ENCODE measurements at places on chromosomes 6 and 20.

- peaks cover 7% of the 10 kb centered on the region for H3K4me1 ChIP-seq
- no peaks in the 10 kb centered on the region for H3K36me3 ChIP-seq
Measured at GRCh38 chr6:34697544-34697836, 923 bp upstream of the ILRUN start.

GRCh38 chr6:28880894-28881780, 42.6 kb downstream of the TRIM27 start:
- no peak overlapping the region for H3K27ac ChIP-seq
- no peaks in the 10 kb centered on the region for H3K27me3 ChIP-seq
- H3K4me1 ChIP-seq: no peaks in the 10 kb centered on the region
- DNase-seq: peak; percentile 78
- H3K4me3 ChIP-seq: peak overlapping the region; percentile 72
- H3K36me3 ChIP-seq: no peaks in the 10 kb centered on the region

GRCh38 chr6:31351401-31352309, 5.3 kb downstream of the HLA-B start:
- H3K36me3 ChIP-seq: no peaks in the 10 kb centered on the region
- no peak overlapping the region for H3K4me3 ChIP-seq
- H3K27me3 ChIP-seq: peaks cover 16% of the 10 kb centered on the region
- no peaks in the 10 kb centered on the region for H3K4me1 ChIP-seq
- H3K27ac ChIP-seq: no peak overlapping the region
- DNase-seq: no peak

DNA sequence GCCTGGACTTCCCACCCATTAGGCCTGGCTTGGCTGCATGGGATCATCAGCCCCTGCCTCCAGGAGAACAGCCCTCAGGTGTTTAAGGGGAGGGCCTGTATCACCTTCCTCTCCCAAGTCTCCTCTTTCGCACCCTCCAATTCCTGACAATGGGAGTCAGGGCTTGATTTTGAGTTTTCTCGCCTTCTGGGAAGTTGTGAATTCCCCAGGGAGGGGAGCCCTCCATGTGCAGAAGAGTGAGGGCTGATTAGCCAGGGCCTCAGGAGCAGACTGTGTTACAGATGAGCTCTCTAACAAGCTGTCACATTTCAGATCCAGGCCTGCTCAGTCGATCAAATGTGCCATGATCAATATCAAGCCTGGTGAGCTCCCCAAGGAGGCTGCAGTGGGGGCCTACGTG, 42.4 kb downstream of the CNBD2 start:
- peak; percentile 28 for DNase-seq
- no peak overlapping the region for H3K4me3 ChIP-seq
- peaks cover 11% of the 10 kb centered on the region for H3K4me1 ChIP-seq
- H3K36me3 ChIP-seq: no peaks in the 10 kb centered on the region

DNA sequence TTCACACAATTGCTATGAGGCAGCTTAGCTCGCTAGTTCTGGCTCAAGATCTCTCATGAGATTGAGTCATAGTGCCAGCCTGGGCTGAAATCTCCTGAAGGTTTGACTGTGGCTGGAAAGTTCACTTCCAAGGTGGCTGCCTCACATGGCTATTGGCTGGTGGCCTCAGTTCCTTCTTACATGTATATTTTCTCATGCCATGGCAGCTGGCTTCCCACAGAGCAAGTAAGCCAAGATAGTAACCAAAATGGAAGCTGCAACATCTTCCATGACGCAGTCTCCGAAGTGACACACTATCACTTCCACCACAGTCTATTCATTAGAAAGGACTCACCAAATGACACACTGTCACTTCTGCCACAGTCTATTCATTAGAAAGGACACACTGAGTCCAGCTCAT, 160.4 kb upstream of the PRDM1 start:
- H3K4me1 ChIP-seq: no peaks in the 10 kb centered on the region
- H3K27me3 ChIP-seq: no peaks in the 10 kb centered on the region
- no peak overlapping the region for H3K27ac ChIP-seq

DNA sequence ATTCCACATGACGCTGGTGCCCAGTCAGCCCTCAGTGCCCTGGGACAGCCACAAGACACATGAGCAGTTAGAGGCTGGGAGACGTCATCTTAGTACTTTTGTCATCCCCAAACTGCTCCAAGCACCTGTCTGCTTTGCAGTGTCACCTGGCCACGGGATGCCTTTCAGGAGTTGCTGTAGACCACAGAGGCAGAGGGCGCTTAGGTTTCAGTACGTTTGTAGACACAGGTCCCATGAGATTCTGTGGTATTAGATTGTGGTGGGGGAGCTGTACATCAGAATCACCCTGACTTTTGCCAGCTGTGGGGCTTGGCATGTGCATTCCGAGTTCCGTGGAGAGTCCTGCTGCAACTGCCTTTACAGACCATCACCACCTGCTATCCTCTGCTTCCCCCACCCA, 16.7 kb downstream of the MAVS start:
- DNase-seq: no peak
- no peaks in the 10 kb centered on the region for H3K27me3 ChIP-seq
- no peak overlapping the region for H3K4me3 ChIP-seq
- no peak overlapping the region for H3K27ac ChIP-seq
- peaks cover 7% of the 10 kb centered on the region for H3K36me3 ChIP-seq

DNA sequence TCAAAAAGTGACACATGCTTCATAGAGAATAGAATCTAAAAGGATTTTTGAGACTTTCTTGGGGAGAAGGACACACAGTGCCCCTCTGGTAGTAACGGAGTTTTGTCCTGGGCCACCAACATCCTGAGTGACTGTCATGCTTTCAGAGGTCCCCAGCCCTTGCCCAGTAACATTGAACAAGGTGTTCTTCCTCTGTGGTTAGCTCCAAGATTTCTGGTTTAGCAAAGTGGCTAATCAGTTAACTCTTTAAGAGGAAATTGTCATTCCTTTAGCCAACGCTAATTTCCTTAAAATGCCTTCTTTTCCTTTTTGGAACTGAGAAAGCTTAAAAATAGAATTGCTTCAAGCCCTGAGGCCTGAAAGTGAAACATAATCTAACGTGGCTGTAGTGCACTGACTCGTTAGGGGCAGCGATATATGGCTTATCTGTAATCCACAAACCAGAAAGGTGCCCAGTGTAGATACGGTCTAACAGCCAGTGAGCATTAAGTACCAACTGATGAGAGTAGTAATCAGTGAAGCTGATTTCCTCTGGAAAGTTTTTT, 7.8 kb downstream of the E2F3 start:
- H3K27me3 ChIP-seq: no peaks in the 10 kb centered on the region
- no peak for DNase-seq
- no peak overlapping the region for H3K4me3 ChIP-seq
- no peak overlapping the region for H3K27ac ChIP-seq
- H3K36me3 ChIP-seq: no peaks in the 10 kb centered on the region
- H3K4me1 ChIP-seq: no peaks in the 10 kb centered on the region

DNA sequence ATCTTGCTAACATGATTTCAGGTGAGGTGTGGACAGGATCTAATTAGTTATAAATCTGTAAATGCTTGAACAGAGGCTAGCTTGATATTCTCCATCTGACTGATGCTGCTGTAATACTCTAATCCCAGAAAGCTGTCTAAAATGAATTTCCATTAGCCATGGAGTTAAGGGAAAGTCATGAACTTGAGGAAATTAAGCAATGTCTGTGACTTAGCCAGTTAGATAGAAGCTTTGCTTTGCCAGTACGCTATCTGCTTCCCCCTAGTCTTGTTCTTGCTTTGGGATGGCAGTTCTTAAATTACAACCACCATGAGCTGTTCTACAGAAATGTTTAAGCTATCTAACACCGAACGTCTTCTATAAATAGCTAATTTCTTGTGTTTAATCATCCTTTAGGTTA, 195.7 kb downstream of the PRL start:
- no peak overlapping the region for H3K27ac ChIP-seq
- no peaks in the 10 kb centered on the region for H3K27me3 ChIP-seq
- no peak for DNase-seq
- no peaks in the 10 kb centered on the region for H3K36me3 ChIP-seq
- no peak overlapping the region for H3K4me3 ChIP-seq

GRCh38 chr6:16344756-16345155, 106.4 kb downstream of the GMPR start:
- no peak overlapping the region for H3K27ac ChIP-seq
- H3K4me3 ChIP-seq: no peak overlapping the region
- H3K4me1 ChIP-seq: peaks cover 14% of the 10 kb centered on the region
- no peak for DNase-seq

DNA sequence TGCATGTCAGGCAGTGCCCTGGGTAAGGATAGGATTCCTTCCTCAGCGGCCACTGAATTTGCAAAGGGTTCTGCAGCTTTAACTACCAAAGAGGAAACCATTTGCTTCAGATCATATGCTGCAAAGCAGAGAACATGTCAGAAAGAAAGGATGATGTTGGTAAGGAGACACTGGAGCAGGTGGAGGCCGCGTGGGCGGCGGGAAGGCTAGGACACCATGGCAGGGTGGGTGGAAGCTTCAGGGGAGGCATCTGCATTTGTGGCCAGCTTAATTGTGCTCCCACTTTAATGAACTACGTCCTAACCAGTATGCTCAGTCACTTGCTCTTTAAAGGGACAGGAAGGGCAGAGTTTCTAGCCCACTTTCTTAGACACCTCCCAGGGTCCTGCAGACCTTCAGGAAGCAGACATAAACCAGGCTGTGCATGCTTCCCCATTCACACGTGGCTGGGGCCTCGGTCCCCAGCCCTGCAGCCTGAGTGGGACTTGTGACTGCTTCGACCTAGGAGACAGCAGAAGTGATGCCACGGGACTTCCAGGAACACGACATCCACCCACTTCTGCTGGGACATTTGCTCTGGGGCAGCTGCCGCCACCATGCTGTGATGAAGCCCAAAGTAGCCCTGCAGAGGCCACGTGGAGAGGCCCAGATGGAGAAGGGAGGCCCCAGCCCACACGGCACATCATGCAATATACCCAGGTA, 76.1 kb downstream of the GINS1 start:
- DNase-seq: no peak
- no peaks in the 10 kb centered on the region for H3K27me3 ChIP-seq
- no peak overlapping the region for H3K27ac ChIP-seq
- no peaks in the 10 kb centered on the region for H3K4me1 ChIP-seq

- H3K36me3 ChIP-seq: peaks cover 15% of the 10 kb centered on the region
- no peaks in the 10 kb centered on the region for H3K27me3 ChIP-seq
- H3K4me3 ChIP-seq: peak overlapping the region; percentile 95
Measured at GRCh38 chr6:63572747-63573075, 431 bp downstream of the LOC128125822 start.

GRCh38 chr6:103715269-103715668, 1144.5 kb downstream of the HACE1 start:
- no peaks in the 10 kb centered on the region for H3K36me3 ChIP-seq
- no peak overlapping the region for H3K4me3 ChIP-seq
- H3K4me1 ChIP-seq: peaks cover 5% of the 10 kb centered on the region
- no peaks in the 10 kb centered on the region for H3K27me3 ChIP-seq

DNA sequence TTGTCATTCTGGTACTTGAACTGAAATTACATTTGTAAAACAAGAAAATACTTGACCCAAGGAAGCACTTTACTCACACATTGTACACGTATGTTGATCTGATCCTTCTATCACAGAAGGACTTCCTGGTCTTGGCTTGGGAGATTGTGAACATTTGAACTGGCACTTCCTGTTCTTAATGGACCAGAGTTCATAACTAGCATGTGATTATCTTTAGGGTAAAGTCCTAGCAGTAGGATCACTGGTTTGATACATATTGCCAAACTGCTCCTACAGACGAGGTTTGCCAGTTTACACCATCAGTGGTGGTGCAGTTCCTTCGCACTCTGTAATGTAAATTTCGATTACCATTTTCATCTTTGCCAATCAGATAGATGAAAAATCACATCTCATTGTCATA, 12.7 kb downstream of the HECA start:
- no peaks in the 10 kb centered on the region for H3K36me3 ChIP-seq
- no peak for DNase-seq
- no peaks in the 10 kb centered on the region for H3K27me3 ChIP-seq
- H3K27ac ChIP-seq: no peak overlapping the region

DNA sequence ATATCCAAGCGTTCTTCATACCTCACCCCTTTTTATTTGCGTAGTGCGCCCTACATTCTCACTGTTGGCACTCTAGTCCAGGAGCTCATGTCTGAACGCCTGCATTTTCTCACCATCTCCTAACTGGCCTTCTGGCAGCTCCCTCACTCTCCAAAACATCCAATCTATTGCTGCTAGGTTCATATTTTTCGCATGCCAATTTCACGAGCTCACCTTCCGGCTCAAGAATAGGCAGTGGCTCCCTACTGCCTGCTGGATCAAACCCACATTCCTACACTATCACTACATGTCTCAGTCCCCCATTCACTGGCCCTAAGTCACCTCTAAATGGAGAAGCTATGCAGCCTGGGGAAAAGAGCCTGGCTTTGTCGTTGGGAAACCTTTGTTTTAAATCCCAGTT, 115.0 kb downstream of the IPCEF1 start:
- H3K27me3 ChIP-seq: no peaks in the 10 kb centered on the region
- H3K4me1 ChIP-seq: peaks cover 20% of the 10 kb centered on the region
- no peaks in the 10 kb centered on the region for H3K36me3 ChIP-seq
- no peak overlapping the region for H3K27ac ChIP-seq
- no peak overlapping the region for H3K4me3 ChIP-seq

DNA sequence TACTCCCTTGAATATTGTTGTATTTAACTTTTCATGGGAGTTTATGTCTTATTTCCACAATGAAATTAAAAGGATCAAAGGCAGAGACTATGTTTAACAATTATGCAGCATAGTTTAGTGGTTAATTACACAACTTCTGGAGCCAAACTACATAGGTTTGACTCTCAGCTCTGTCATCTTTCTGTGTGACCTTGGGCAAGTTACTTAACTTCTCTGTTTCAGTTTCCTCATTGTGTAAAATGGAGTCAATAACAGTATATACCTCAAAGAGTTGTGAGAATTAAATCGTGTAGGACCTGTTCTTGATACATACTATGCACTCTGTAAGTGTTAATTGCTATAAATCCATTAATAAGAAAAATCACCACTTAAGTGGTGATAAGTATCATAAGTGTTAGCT, 48.3 kb downstream of the BTBD9 start:
- H3K27ac ChIP-seq: no peak overlapping the region
- H3K4me3 ChIP-seq: no peak overlapping the region

DNA sequence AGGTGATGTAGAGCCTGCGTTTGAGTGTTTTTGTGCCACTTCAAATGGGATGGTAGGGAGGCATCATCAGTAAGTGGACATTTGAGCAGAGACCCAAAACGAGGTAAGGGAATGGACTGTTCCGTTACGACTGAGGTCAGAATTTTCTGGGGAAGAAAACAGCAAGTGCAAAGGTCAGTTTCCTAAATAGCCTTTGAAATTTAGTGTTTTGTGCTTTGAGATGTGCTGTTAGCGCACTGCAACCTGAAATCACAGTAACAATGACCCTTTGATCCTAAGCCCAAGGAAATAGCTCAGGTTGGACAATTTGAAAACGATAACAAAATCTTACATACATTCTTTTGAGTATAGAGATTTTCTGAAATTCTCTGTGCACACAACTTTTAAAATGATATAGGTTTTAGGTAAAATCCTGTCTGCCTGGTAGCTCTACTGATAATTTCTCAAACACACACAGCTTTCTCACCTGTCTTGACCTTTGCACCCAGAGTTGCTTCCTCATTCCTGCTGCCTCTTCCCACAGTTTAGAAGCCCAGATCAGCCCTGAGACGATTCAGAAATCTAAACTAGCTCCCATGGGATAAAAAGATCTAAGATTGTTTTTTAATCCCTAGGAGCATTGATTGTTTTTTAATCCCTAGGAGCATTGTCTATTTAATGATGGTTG, 22.1 kb downstream of the DCBLD1 start:
- peaks cover 11% of the 10 kb centered on the region for H3K4me1 ChIP-seq
- H3K27ac ChIP-seq: no peak overlapping the region
- no peak overlapping the region for H3K4me3 ChIP-seq
- H3K36me3 ChIP-seq: no peaks in the 10 kb centered on the region

- peaks cover 12% of the 10 kb centered on the region for H3K4me1 ChIP-seq
- no peak overlapping the region for H3K4me3 ChIP-seq
- no peak overlapping the region for H3K27ac ChIP-seq
- no peaks in the 10 kb centered on the region for H3K27me3 ChIP-seq
- no peak for DNase-seq
Measured at GRCh38 chr6:16496210-16496609, 257.8 kb downstream of the GMPR start.

Data from neural progenitor cell (in vitro differentiated cells).